ENCODE measurements at places on chromosomes 12 and 14.

DNA sequence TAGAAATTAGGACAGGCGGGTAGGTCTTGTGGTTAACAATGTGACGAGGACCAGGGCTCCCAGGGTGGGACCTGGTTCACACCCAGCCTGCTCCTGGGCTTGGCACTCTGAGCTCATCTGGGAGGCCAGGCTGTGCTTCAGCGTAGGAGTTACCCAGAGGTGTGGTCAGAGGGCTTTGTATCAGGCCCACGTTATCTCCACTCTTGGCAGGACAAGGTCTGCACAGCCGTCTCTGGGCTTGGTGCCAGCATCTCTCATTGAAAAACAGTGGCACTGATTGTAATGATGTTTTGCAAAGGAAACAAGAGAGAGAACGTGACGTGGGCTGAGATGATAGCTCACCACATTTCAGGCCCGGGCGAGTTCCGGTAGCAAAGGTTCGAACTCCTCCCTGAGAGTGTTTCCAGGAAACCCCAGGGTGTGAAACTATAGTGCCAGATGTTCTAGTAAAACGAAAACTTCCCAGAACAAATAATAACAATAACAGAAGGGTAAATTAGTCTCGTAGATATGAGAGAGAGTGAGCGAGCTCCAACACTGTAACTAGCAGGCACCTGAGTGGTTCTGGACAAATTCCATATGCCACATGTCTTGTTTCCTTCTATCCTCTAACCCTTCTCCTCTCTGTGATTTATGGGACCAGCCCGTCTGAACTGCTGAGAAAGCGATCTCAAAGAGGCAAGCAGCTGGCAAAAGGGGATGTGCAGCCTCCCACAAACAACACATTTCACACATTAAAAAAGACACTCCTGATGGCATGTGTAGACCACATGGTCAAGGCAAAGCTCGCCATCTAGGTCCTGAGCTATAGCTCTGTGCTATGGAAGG is 227.3 kb downstream of the KTN1 start:
- peak; percentile 99 for DNase-seq

GRCh38 chr12:66235626-66236281 is 46.7 kb downstream of the IRAK3 start:
- peak; percentile 68 for DNase-seq

DNA sequence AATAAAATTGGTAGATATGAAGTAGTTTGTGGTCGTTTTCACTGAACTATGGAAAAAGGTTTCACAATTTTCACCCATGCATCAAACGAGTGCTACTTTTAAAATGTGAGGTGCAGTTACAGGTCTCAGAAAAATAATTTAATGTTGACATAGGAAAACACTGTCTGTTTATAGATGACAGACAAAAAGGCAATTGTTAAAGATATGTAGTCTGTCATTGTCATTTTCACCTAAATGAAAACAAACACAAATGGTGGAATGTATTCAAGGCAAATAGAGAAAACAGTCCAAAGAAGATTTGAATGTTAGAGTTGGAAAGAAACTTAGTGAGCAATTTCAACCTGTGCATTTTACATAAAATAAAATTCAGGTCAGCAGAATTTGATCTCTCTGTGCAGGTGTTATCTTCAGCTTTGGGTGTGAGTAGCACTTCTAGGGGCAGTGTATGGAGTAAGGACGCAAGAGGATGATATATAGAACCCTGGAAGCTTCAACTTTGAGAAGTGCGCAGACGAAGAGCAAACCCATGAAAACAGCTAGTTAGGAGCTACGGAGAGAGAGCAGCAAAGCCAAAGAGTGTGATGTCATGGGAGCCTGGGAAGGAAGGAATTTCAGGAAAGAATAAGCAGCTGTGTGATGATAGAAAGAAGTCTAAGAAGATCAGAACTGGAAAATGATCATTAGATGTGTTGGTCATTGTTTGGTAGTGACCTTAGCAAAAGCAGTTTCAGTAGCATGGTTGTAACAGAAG is 6.2 kb downstream of the RERG start:
- no peak for DNase-seq

DNA sequence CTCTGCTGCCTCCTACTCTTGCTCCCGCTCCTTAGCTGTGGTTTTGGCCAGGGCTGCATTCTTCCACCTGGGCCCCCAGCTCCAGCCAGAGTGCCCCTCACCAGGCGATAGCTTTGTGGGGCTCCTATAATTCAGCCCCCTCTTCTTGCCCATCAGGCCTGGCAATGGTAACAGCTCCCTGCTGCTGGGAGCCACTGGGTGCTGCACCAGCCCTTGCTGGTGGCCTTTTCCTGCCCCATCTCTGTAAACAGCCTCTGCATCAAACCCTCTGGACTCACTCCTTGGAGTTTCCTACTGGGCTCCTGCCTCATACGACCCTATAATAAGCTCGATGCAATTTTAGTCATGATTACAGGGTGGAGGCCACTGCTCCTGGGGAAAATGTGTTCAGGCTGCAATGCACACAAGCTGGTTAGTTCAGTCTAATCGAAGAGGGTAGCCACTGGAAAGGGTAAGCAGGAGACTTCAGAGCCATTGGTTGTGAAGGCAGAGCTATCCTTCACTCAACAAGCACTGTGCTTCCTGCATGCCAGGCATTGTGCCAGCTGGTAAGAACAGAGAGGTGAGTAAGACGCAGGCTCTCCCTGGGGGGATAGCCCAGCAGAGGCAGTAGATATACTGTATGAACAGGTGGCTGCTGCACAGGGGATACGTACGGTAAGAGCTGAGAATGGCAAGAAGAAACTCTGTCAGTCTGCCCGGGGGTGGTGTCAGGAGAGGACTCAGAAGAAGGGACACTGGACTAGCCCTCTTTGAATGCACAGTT is 24.7 kb downstream of the CLMN start:
- DNase-seq = no peak

DNA sequence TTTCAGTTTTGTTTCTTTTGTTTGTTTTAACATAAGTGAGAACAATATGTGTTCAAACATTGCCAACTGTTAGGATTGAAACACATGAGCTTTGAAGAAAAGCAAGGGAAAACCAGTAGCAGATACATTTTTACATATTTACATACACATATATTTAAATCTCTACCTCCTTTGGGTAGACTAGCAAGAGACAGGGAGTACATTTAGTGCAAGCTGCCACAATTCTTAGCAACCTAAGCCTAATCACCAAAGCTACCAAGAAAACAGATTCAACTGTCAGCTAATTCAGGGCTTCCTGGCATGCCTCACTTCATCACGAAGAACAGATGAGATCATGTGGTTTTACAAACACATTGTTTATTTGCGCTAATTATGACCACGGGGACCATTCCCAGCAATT is 143.1 kb downstream of the PRIMA1 start:
- no peak for DNase-seq

DNA sequence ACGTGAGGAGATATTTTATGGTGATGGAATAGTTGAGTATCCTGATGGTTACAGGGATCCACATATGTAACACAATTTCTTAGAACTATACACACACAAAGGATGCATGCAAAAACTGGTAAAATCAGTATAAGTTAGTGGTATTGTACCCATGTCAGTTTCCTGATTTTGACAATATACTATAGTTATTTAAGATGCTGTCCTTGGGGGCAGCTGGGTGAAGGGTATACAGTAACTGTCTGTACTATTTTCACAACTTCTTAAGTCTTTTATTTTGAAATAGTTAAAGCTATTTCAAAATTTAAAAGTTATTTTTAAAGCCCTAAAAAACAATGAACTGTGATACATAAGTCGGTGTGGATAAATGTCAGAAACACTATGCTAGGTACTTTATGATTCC is 24.5 kb upstream of the POLR3B start:
- DNase-seq = no peak

GRCh38 chr12:11578461-11578993 is 70.9 kb upstream of the ETV6 start:
- no peak for DNase-seq

GRCh38 chr12:104276273-104277131 is 27.0 kb upstream of the EID3 start:
- no peak for DNase-seq

DNA sequence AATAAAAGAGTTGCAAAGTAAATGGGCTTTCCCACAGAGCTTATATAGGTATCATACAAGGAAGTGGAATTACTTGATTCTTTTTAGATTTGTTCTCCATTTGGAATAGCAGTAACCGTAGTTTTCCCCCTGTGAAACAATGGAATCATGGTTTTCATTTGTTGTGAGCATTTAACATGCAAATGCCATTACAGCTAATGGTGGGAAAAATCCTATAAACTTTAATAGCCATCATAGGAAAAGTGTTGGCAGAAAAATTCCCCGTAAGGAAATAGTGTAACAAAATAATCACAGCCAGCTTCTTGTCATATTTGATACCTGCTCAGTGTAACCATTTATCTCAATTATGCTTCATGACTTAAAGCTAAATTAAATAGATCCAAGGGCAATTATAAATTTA is 95.3 kb downstream of the TPH2 start:
- no peak for DNase-seq

- DNase-seq = no peak
Measured at GRCh38 chr14:53044486-53044885, 93.6 kb upstream of the FERMT2 start.

DNA sequence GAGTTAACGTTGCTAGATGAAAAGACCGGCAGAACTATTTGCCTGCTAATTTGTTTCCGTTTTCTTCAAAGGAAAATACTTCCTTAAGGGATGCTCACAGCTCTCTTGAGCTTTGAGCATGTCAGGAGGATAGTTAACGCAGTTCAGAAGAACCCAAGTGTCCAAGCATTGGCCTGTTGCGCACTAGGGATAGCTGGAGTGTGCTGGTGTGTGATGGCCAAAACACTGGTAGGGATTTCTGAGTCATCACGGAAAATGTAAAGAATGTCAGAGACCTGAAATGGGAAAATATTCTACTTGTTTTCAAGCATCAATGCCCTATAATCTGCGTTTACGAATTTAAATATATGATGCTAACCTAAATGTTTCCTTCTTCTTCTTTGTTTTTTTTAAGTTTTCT is 97.8 kb downstream of the VRK1 start:
- no peak for DNase-seq

DNA sequence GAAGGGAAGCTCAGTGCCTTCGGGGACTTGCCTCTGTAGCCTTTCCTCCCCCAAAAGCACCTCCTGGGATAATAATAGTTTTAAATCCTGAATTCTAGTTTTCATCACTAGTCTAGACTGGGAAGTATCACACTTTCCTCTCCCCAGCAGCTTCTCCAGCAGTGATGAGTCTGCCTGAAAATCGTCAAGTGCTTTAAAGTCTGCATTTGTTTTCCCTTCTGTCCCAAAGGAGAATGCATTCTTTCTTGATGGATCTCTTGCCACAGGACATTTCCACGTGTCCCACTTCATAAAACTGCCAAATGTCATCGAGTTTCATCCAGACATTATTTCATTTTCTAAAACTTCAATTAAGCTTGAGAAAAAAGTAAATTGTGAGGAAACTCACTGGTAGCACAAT is 15.0 kb downstream of the CSRP2 start:
- DNase-seq = no peak

DNA sequence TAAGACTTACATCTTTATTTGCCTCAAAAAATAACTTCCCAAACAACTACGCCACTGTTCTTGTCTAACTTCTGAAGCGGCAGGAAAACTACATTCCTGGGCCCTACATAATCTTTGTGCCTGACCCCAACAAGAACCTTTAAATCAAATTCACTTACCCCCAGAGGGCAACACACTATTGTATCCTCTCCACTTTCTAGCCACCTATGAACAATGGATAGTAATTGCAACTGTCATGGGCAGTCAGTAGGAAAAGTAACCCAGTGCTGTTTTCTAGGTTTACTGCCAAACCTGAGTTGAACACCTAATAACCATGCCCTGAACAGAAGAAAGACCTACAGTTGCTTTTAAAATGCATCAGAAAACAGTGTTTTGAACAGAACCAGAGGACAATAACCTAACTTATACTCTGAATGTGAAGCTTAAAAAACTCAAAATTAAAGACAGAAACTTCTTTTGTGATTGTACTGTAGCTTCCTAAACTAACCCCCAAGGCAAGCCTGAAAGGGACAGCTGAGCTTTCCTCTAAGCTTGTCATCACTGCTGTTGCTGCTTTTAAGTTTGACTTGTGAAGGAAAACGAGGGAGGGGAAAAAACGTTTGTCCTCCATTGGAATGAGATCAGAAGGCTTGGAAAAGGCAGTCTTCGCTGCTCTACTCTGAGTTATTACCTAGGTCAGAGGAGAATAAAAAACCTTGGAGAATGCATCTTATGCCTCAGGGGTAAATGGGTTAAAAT is 195.7 kb downstream of the SOX5 start:
- no peak for DNase-seq

DNA sequence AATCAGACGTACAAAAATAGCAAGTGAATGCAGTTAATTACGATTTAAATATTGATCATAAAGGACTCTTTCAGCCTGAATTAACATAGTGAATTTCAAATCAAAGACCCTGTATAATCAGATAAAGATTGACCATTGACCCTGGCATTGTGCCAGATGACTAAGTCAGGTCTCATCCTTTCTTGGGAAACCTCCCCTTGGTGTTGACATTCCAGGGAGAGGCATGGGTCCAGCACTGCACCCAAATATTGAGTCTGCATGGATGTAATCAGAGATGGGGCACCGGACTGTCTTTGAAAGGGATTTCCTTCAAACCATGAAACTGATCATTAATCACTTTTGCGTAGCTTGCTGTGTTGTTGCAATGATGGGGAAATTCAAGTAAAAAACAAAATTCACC is 1138.2 kb downstream of the BCL11B start:
- no peak for DNase-seq

DNA sequence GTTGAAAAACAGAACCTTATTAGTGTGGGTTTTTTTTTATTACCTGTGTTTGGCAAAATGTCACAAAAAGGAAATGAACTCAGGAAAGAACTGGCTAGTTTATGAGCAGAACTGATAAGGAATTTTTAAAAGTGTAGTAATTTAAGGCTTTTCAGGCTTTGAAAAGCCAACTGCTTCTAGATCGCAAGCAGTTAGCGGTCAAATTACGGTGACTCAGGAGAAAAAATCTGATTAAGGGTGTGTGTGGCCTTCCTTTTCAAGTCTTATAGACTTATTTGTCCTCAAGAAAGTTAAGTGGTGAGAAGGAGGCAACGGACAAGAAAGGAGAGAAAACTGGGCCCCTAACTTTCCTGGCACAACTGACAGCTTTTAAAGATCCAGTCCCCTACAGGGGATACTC is 33.4 kb downstream of the PDZRN4 start:
- DNase-seq = peak; percentile 60

- DNase-seq = no peak
Measured at GRCh38 chr14:84533791-84534190, 996.2 kb upstream of the FLRT2 start.

GRCh38 chr14:95507174-95507573 is 9.3 kb downstream of the SYNE3 start:
- peak; percentile 84 for DNase-seq

DNA sequence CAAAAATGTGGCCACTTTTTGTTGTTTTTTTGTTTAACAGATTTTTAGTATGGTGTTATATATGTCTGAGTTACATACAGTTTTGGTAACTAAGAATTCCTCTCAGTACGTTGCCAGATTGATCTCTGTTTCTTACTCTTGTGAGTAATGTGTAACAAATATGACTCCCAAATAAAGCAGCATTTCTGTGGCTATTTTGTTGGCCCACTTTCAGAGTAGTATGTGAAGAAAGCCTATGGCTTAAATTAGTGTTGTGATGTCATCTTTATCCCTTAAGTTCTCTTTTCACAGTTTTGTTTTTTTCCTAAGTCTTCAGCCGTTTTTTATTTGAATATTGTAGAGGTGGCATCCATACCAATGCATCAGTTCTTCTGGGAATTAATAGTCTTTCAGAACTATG is 10.7 kb downstream of the PCNX4 start:
- no peak for DNase-seq

- DNase-seq = no peak
Measured at GRCh38 chr12:48110691-48111311, 4.9 kb upstream of the SENP1 start.

- no peak for DNase-seq
Measured at GRCh38 chr14:102654298-102654697, 61.8 kb downstream of the RCOR1 start.

GRCh38 chr14:94077823-94078222 is 3.2 kb downstream of the DDX24 start:
- no peak for DNase-seq

Measured in hematopoietic multipotent progenitor cell treated with erythropoietin and hydrocortisone succinate and interleukin-3 and kit ligand, for 6 days (in vitro differentiated cells).